COLO829 (cell line): ENCODE measurements at places on chromosomes 1 and 21.

- DNase-seq = no peak
Observed at GRCh38 chr1:205052690-205053089, 9.7 kb downstream of the CNTN2 start.

DNA sequence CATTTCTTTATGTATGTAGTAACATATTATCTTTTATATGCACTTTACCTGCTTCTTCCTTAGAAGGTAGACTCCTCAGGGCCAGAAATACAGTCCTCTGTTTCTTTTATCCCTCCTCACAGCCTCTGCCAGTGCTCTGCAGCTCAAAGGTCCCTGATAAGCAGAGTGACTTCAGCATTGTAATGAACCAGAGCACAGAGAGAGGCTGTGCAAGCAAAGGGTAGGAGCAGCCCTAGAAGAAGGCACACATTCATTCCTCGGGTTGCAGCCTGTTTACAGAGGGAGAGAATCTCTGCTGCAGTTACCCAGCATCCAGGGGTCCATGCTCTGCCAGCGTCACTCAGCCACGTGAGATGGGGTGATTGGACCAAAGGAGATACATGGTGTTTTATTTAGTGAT is 101.1 kb downstream of the RHOU start:
- no peak for DNase-seq

DNA sequence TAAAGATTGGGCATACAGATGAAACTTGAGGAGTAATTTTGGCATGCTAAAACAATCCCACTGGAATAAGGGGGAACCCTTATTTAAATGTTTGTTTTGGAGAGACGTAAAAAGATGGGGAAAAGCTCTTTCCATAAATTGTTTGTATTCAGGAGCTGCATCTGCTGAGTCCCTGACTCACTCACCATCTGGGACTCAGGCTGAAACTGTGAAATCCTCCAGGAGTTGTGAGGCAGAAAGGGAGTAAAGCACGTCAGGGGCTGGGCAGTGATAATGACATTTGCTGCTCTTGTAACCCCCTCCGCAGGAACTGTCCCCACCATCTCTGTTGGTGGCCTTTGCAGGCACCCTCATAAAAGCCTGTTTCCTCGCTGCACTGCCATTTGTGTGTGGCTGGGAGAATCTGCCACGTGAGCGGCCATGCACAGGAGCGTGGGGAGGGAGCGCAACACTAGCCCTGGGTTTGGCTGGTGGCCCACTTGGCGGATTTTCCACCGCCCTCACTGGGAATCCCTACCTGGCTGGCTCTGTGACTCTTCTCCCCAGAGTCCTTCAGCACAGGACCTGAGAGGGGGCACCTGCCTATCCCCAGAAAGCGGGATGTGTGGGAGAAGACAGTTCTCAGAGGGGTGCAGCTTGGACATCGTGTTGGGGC is 45.3 kb downstream of the ZSCAN20 start:
- no peak for DNase-seq

GRCh38 chr1:198122693-198123092 is 34.1 kb upstream of the NEK7 start:
- no peak for DNase-seq

DNA sequence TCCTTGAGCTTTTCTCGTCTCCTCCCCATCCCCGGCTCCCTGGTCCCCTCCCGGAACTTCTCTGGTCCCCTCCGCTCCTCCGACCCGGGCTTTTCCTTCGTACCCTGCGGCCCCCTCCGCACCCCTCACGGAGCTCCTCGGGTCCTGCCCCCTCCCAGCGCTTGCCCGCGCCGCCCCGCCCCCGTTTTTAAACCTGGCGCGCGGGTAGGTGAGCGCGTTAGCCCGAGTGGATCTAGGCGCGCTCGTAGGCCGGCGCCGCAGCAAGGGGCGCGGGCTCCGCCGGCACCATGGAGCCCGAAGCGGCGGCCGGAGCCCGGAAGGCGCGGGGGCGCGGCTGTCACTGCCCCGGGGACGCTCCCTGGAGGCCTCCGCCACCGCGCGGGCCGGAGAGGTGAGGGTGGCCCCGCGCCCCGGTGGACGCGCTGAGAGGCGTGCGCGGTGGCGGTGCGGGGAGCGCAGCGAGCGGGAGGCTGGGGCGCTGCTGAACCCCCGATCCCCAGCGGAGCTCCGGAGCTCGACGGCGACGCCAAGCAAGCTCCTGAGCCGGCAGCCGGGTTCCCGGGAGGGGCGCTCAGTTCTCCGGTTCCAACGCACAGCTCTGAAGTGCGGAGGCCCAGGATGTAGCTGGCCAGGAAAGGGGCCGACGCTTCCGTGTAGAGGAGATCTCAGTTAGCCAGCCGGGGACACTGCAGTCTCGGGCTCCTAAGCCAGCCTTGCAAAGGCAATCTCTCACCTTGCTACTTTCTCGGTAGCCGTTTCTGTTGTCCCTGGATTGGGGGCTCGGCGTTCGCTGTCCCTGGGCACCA is at the start of gene RIPPLY3:
RIPPLY3 (plus strand) TSS at position 217 of the 806 bp plus-strand sequence; CDS start at position 288, 71 bp downstream.
- no peak for DNase-seq

DNA sequence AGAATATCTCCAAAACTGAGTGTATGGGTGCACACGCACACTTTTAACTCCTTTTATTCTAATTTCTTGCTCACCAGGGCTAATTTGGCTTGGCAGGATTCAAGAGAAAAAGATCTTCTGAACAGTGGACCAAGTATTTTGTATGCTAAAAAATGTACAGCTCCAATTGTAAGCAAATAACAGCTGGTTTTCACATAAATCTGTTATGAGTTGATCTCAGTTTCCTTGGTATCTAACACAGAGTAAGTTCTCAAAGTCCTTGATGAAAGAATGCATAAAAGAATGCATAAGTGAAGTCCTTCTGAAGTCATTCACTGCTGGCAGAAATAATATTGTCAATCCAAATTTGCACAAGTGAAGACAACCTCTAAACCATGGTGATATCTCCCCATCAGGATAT is 213.0 kb downstream of the OMA1 start:
- DNase-seq = no peak

DNA sequence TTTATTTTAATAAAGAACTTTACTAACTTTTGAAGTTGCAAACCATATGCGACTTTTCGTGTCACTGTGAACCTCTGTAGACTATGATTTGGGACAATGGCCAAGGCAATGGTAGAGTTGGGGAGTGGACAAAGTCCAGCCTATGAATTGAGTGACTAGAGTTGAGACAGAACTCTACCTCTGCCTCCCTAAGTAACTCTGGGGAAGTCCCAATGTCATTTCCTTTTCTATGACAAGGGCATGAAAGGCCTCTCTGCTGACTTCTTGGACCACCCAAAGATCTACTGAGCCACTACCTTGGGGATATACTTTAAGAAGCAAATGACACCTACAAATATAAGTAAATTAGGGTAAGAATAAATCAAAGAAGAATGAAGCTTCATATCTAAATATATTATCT is 19.3 kb downstream of the BEND5 start:
- DNase-seq = no peak

- no peak for DNase-seq
Observed at GRCh38 chr1:235632506-235633401, 16.8 kb downstream of the GNG4 start.

DNA sequence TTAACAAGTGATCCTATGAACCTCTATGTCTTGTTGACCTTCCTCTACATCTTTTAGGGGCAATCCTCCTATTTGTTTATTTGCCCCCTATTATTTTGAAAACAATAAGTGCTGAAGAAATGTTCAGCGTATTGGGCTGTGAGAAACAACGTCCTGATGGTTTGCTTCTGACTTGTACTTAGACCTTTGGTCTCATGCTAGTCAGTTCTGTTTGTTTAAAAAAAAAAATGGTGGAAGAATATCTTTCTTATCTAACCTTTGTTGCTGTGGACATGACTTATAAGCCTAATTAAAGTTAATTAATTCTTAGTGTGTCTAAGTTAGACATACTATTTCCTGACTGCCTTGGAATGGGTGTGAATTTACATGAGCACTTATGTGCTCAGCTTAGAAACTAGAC is 20.7 kb downstream of the ATP1A1 start:
- no peak for DNase-seq

- DNase-seq = peak; percentile 76
Observed at GRCh38 chr1:183470147-183470960, 1.9 kb upstream of the SMG7 start.

- no peak for DNase-seq
Observed at GRCh38 chr1:22465015-22465565, 13.4 kb downstream of the ZBTB40 start.

DNA sequence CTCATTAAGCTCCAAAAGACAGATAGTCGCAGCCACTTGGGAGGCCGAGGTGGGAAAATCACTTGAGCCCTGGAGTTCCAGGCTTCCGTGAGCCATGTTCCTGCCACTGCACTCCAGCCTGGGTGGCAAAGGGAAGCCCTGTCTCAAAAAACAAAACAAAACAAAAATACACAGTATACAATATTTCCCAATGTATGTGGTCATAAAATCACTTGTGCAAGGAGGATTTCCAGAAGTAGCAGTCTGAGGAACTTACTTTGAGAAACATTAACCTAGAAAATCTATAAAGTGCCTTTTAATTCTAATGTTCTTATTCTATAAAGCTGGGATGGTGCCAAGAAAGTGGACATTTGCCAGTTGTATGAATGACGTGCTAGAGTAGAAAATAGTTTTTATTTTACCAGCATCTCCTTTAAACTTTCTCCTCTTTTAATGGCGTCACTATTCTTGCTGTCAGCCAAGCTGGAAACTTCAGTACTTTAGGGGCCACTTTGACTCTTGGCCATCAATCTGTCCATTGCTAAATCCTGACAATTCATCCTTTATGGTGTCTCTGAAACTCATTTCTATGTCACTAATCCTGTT is 22.5 kb downstream of the FAM177B start:
- DNase-seq = no peak

- no peak for DNase-seq
Observed at GRCh38 chr21:46118316-46119143, 20.6 kb downstream of the COL6A2 start.

- DNase-seq = no peak
Observed at GRCh38 chr1:67983867-67984266, 66.6 kb downstream of the DIRAS3 start.

GRCh38 chr1:19138958-19139581 is 71.0 kb downstream of the UBR4 start:
- DNase-seq = no peak

DNA sequence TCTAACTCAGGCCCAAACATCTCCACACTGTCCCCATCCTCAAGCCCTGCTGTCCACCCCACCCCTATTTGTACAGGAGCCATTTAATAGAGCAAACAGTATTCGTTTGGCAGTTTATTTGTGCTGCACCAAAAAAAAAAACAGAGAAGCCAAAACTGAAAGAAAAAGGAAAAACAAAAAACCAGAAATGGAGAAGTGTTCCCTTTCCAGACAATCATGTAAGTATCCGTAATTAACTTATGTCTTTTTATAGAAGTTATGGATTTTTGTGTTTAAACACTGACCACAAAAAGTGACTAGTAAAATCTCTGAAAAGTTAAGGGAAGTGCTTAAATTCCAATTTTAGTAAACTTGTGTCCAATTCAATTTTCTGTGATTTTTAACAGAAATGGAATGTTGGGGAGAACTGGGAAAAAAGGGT is 40.4 kb upstream of the ZBTB18 start:
- DNase-seq = no peak

GRCh38 chr1:206486995-206487788 is 16.9 kb downstream of the IKBKE start:
- DNase-seq = peak; percentile 61

DNA sequence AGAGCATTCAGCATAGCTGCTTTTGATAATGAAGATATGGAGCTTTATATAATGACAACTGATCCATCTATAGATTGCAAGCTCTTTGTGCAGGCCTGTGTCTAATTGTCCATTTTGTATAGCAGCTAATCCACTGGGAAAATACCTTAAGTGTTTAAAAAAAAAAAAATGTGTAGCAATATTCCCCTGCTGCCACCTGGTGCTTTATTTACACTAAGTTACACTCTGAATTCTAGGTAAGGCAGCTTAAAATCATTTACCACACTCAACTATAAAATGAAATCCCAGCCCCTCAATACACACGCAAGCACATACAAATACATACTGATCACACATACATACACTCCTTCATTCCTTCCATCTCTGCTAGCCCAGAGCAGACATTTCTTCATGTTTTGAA is 49.1 kb upstream of the BCL9 start:
- no peak for DNase-seq

DNA sequence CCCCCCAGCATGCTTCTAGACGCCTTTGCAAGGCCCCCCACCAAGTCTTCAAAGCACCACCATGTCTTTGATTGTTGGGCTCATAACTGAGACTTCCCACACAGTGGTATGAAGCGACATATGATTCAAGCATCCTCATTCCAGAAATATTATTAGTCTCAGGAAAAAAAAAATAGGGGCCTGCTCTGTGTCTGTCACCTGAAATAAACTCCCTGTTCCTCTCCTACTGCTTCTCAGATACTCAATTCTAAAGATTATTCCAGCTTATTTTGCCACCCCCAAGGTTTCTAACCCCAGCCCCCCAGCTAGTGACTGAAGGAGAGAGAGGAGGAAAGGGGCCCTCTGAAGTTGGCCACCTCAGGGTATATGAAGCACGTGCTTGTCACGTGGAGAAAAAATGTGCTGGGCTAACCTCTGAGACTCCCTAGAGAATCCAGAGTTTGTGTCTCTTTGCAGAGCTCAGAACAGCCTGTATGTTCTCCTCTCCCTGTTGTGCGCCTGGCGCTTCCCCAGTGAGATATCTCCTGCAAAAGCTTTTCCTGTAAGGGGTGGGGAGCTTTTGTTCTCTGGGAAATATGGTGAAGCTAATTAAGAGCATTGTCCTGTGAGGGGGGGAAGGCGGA is 35.9 kb upstream of the RASAL2 start:
- peak; percentile 76 for DNase-seq

- no peak for DNase-seq
Observed at GRCh38 chr1:214270097-214270650, 10.8 kb upstream of the SMYD2 start.

DNA sequence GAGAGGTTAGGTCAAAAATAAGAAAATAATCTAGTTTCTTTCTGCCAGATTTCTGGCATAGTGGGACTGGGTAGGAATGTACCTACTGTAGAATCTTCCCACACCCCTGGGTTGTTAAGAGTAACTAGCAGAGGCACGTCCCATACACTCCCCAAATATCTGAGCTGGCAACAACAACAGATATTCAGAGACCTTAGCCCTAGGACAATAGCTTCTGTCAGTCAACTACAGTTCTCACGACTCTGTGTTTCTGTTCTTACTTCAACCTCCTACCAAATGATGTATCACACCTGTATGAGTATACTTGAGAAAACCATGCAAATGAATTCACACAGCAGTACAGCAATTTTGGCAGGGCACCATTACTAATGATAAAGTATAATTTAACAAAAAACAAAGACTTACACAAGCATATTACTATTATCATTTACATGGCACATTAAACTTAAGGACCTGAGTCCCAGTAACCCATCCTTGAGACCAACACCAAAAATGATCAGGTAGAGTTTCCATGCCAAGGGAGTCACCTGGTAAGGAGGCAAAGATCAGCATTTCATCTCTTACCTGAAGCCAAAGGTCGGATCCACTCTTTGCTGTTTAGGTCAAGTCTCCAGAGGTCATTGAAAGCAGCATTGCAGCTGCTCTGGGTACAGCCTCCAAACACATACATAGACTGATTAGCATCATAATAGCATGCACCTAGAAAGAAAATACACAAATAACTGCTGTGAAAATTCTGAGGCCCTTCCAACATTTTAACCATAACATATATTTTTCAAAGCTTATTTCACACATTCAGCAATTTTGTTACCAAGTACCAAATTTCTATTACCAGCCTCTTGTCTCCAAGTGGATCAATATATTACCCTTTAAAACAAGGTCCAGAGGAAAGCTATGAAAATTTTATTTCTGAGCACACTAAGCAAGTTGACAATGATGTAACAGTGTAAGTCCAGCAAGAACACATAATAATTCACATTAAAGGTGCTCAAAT is 57.5 kb upstream of the CPLANE2 start:
- DNase-seq = no peak

- no peak for DNase-seq
Observed at GRCh38 chr1:102919659-102920058, 188.7 kb downstream of the COL11A1 start.
